RPMI7951 (cell line): ENCODE measurements at places on chromosomes 4 and X. TPM values are rescaled to one million over a fixed set of nuclear protein-coding genes. Genes with fewer than 3 reads are reported as not detected.
A peak's percentile ranks its signal among the peaks of the same experiment; 100 is the strongest.

GRCh38 chrX:64456828-64457227, 61.6 kb upstream of the MTMR8 start:
- no peak for DNase-seq

DNA sequence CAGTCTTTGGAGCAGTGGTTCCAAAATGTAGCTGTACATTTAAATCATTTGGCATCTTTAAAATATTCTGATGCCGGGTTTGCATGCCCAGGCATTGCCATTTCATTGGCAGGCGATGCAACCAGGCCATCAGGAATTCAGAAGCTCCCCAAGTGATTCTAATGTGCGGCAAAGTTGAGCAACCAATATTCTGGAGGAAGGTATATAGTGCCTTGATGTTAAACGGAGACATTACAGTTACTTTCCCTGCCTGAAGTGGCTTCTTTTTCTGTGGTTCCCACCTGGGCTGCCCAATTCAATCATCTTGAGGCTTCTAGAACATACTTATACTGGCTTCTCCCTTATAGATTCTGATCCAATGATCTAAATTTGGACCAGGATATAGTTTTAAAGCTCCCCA, 68.7 kb upstream of the PGM2 start:
- DNase-seq, result no peak

- peak; percentile 37 for DNase-seq
Measured at GRCh38 chrX:153226344-153227185, 47.5 kb downstream of the MAGEA1 start.

DNA sequence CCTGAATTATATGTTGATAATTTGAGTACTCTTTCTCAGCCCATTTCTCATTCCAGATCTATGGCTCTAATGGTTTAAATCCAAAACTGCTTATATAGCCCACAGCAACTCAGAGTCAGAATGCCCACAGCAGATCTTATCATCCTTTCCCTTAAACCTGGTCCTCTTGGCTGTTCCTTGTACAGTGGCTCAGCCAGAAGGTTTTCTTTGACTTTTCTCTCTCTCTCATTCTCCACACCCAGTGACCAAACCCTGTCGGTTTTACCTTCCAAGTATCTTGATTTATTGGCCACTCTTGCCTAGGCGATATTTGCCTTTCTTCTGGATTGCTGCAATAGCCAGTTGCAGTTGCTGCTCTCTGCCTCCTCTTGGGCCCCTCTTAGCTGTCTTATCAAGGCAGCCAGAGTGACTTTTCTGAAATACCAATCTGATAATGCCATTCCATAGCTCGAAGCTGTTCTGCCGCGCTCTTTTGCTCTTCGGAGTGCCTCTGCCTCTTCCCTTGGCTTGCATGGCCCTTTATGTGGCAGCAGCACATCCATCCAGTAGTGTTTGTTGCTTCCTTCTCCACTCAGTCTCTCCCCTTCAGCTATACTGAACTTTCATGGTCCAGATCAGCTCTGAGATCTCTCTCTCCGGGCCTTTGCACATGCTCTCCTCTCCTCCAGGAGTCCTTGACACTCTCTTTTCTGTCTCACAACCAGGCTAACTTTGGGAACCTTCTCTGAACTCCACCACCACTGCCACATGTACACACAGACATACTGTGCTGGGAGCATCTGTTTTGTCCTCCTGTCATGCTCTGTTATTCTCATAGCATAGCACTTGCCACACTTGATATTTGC, 11.8 kb downstream of the GAB1 start:
- no peak for DNase-seq

GRCh38 chr4:180664766-180665368, 1578.3 kb upstream of the TENM3 start:
- DNase-seq, result peak; percentile 70

DNA sequence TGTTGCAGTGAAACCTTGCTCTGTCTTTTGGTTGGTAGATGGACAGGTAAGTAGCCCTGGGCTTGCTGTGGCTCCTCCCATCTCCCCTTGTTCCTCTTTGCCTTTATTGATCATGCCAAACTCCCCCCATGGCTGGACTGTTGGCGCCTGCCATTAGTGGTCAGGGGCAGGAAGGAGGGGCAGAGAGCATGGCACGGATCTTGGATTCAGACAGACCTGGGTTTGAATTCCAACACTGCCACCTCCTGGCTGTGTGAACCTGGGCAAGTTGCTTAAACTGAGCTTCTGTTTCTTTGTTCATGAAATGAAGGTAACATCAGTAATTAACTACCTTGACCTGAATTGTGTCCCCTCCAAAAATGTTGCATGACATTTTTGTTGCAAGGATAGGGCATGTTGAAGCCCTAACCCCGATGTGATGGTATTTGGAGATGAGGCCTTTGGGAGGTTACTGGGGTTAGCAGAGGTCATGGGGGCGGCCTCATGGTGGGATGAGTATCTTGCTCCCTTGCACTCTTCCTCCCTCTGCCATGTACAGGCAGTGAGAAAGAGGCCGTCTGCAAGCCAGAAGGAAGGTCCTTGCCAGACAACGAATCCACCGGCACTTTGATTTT, 6.0 kb downstream of the SLC2A9 start:
- peak; percentile 25 for DNase-seq

Gene TBC1D8B
- 3.4 and 4.0 TPM in 2 replicates for total RNA-seq
